HuH-7.5 (cell line): ENCODE measurements at places on chromosomes 6 and 20.

DNA sequence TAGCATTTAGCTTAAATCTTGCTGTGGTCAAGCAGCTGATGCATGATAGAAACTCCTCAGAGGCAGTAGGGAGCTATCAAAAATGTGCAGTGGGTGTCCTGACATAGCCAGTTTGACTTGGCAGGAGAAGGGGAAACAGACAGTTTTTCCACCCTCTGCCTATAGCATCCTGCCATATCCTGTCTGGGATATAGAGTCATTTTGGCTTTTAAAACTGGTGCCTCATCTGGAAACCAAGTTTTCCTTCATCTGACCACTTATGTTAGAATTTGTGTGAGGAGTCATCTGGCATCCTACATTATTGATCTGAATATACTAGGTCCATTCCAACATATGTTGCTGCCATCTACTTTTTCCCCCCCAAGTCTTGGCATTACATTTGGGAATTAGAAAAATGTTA, 284.1 kb downstream of the CD109 start:
- DNase-seq, result no peak

GRCh38 chr6:163324688-163325389, 89.7 kb upstream of the QKI start:
- peak; percentile 59 for DNase-seq

GRCh38 chr6:133626096-133626666, 262.7 kb upstream of the TCF21 start:
- DNase-seq, result no peak

GRCh38 chr20:38290829-38291814, 12.8 kb upstream of the BPI start:
- DNase-seq, result peak; percentile 61

DNA sequence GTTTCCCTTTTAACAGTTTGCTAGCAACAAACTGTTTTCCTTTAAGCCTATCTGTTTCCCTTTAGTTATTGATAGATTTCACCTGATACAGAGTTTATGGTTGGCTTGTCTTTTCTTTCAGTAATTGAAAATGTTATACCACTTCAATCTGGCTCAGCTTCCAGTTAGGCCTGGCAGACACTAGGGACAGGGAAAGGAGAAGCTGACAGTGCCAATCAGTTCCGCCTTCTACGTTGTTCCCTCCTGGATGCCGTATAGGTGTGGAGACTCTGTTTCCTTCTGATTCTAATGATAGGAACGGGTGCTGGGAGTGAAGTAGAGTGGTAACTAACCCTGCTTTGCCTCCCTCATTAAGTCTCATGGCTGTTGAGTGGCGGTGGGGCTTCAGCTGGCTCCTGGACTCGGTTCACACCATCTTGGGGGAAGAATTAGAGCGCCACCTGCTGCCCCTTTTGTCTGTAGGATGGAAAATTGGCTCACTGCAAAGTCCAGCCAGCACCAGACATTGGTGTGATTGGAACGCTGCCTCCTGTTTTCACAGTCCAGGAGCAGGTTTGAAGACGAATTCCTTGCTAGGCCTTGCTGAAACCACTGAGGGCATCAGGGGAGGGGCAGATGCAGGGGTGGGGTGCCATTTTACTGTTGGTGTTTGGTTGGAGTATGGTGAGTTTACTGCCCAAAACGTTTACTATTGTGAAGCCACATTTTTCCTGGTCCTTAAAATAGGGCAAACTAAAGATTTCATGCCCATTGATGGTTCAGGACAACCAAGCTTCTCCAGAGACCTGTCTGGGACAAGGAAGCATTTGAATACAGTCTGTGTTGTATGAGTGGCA, 1729.5 kb downstream of the GRIK2 start:
- peak; percentile 12 for DNase-seq

DNA sequence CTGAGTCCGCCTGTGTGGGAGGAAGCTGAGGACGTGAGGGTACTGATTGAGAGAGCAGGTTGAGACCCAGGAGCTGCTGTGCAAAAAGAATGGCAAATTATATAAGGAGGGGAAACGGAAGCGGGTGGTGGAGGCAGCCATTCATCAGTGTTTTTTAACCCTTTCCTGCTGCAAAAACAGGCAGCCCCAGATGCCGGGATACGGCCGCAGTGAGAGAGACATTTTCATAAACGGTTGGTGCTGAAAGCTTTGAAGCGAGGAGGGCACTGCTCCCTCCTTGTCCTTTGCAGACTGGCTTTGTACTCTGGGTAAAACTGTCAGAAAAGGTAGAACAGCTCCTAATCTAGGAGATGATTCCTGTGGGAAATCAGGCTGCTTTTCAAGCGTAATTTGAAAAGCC, 56.4 kb downstream of the TTI1 start:
- DNase-seq, result no peak

DNA sequence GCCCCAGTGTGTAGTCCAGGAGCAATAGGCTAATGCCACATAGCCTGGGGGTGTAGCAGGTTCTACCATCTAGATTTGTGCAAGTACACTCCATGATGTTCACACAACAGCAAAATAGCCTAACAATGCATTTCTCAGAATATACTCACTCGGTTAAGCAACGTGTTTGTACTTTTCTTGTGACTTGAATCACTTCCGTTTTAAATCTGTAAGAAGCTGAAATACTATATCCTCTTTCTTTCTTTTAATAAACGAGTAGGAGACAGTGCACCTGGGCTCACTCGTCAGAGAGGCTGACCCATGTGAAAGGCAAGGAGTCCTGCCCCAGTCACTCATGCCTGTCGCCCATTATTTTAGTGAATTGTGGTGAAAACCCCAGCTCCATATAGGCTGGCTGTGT, 201.6 kb downstream of the FOXA2 start:
- DNase-seq, result no peak

- no peak for DNase-seq
Measured at GRCh38 chr6:143749891-143750290, 72.1 kb downstream of the PHACTR2 start.

GRCh38 chr6:97717086-97717485, 434.1 kb upstream of the MMS22L start:
- DNase-seq, result no peak

GRCh38 chr6:130848945-130849344, 21.7 kb downstream of the SMLR1 start:
- DNase-seq, result no peak

- peak; percentile 48 for DNase-seq
Measured at GRCh38 chr20:51563486-51564332, 21.2 kb upstream of the NFATC2 start.

- no peak for DNase-seq
Measured at GRCh38 chr20:49989234-49990065, 6.7 kb downstream of the SNAI1 start.

GRCh38 chr6:68779366-68779765, 144.3 kb downstream of the ADGRB3 start:
- no peak for DNase-seq

DNA sequence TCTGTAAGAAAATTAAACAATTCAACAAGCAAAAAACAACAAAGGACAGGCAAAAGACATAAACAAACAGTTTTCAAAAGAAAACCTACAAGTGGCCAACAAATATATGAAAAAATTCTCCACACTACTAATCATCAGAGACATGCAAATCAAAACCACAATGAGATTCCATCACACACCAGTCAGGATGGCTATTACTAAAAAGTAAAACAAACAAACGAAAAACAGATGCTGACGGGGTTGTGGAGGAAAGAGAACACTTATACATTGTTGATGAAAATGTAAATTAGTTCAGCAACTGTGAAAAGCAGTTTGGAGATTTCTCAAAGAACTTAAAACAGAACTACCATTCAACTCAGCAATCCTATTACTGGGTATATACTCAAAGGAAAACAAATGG, 537.6 kb downstream of the HDGFL1 start:
- DNase-seq, result no peak

- no peak for DNase-seq
Measured at GRCh38 chr6:16058201-16058928, 70.5 kb upstream of the MYLIP start.

DNA sequence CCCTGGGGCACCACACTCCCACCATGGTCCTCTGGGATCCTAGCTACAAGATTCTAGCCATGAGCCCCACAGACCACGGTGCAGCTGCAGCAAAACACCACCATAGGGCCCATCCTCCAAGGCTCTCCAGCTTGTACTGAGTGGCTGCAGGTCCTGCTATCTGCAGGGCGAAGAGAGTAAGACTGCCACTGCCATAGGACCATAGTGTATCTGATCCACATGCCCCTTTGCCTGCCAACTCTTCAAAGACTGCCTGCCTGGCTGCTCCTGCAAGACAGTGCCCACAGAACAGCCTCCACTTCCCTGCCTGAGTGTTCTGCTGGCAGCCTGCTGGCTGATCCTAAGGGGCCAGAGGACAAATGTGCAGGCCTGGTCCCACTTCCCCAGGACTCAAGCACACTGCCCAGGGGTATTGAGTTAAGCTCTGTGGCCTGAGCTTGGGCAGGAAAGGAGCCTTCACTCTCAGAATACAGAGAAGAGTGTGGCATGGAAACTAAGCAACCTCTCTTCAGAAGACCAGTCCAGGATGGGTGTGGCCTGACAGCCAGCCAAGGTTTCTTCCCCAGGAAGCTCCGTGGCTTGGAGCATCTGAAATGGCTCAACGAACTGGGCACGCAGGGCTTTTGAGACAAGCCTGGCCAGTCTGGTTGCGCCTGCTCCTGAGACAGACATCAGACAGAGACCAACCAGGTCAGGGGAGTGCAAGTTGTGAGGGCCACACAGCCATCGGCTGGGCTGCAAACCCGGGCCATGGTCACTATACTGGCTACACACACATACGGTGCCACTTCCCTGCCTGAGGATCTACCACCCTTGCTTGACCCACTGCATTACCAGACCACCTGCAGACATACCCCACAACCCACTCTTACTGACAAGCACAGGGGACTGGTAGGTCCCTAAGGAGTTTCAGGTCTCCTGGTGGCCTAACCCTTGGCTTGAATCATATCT, 54.5 kb downstream of the RNGTT start:
- DNase-seq, result no peak

DNA sequence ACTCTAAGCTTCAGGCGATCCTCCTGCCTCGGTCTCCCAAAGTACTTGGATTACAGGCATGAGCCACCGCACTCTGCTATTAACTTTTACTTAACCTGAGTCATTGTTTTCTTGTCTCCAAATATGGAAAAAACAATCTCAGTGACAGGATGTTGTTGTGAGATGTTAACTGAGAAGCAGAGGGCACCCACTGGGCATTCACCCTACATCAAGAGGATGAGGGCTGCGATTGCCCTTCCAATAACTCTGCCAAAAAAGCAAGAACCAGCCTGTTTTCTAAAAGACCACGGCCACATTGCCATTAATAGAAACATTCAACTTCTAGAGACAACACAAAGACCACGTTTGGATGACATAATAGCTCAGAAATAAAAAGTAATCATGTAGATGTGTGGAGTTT, 107.6 kb upstream of the SGK1 start:
- no peak for DNase-seq

- DNase-seq, result no peak
Measured at GRCh38 chr6:130927305-130927704, 100.1 kb downstream of the SMLR1 start.

DNA sequence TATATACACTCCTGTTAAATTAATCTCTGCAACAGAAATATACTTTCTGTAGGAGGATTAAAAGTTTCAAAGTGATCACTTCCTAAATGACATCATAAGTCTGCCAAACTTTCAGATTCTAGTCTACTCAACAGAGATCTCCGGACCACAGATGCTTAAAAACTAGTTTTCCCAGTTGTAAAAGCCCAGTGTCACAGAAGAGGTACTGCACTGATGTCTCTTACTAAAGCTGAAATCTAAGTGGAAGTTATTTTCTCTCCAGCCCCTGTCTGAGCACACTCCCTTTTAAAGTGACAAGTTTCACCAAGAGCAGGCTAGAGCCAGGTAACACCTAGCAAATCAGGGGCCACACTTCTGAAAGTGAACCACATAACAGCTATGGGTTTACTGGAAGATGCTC, 71.6 kb upstream of the DST start:
- DNase-seq, result no peak

DNA sequence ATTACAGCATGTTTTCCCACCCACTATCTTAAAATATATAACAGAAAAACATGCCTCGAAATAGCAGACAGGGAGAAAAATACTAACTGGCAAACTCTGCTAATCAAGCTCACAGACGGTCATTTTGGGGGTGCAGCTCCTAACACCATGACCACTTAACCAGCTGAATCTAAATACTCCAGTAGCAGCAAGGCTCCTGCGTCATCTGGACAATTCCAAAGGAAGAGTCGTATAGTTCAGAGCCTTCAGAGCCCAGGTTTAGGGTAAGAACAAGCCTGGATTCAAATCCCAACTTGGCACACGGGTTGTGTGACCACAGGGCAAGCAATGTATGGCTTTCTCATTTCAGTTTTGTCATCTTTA, 81.3 kb upstream of the COL21A1 start:
- DNase-seq, result no peak

DNA sequence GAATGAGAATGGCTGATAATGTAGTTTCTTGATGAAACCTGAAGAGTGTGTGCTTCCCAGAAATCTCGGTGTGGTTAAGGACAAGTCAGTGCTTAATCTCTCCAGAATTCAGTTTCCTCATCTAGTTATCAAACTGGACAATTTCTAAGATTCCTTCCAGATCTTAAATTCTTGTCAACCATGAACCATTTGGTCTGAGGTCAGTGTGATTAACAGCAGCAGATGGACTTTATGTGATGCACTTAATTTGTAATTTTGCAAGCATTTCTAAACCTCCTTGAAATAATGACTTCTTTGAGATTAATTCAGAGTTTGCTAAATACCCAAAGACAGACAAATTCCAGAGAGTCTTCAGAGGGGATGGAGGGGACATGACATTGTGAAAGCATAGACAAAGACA, 160.3 kb downstream of the KIF16B start:
- DNase-seq, result no peak

DNA sequence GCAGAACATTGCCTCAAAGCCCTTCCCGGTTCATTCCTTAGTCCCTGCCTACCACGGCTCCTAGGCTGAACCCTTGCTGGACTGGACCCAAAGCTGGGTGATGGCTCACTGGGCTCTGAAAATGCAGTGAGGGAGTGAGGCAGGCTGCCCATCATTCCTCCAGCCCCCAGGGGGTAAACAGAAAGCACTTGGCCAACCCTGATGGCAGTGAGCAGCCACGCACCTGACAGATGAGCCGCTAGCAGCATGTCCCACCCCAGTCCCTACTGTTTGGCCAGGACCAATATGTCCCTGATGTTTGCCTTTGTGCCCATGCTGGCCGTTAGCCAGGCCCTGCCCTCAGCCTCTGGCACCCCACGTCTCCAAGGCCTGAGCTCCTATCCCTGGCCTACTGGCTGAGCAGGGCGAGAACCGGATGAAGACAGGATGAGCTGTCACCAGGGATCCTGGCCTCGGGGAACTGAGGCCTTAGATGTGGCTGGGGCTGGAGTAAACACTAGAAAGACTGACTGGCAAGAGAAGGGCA, 19.4 kb upstream of the BAK1 start:
- DNase-seq, result no peak
